ENCODE measurements at places on chromosomes 13 and 19.

- no peak for DNase-seq
Measured at GRCh38 chr13:75675421-75675820, 39.3 kb downstream of the LMO7 start.

- DNase-seq, result no peak
Measured at GRCh38 chr13:106562301-106562700, 5.6 kb downstream of the ARGLU1 start.

DNA sequence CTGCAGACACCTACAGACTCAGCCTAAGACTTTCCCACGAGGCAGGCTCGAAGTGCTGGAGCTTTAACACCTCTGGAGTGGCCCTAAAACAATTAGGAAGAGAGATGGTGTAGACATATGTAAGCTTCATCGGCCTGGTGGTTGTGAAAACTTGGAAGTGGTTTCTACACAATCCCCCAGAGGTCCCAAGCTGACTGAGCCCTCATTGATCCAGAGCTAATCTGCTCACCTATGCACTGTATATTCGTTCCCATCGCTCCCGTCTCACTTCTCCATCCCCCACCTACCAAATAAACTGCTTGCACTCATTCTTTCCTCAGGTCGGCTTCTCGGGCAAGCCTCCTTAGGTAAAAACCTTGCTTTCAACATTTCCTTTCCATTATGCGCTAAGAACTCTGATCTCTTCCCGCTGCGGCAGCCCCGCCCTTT, 767 bp upstream of the ZNF793 start:
- no peak for DNase-seq

DNA sequence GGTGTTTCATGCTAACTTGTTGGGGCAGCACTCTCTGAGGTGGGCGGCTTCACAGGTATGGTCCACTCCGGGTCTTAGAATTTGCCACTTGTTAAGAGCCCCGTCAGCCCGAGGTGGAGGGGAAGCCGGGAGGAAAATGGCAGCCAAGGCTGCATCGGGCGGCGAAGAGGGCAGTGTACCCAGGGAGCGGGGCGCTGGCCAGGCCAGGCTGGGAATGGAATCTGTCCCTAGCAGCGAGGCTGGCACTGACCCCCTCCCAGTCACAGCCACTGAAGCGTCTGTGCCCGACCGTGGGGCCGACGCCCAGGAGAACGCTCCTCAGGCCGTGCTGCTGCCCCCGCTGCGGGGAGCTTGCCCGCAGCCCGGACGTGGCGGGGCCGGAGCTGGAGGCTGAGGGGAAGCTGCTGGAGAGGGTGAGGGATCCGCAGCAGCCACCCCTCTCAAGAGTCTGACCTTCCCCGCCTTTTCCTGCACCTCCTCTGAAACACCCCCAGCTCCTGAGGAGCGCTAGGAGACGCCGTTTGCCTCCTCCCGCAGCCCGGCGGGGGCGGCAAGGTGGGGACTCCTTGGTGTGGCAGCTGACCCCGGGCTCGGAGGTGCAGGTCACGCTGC, 313.8 kb upstream of the SPRY2 start:
- DNase-seq, result no peak

- no peak for DNase-seq
Measured at GRCh38 chr13:23411220-23411619, 22.3 kb downstream of the SACS start.

DNA sequence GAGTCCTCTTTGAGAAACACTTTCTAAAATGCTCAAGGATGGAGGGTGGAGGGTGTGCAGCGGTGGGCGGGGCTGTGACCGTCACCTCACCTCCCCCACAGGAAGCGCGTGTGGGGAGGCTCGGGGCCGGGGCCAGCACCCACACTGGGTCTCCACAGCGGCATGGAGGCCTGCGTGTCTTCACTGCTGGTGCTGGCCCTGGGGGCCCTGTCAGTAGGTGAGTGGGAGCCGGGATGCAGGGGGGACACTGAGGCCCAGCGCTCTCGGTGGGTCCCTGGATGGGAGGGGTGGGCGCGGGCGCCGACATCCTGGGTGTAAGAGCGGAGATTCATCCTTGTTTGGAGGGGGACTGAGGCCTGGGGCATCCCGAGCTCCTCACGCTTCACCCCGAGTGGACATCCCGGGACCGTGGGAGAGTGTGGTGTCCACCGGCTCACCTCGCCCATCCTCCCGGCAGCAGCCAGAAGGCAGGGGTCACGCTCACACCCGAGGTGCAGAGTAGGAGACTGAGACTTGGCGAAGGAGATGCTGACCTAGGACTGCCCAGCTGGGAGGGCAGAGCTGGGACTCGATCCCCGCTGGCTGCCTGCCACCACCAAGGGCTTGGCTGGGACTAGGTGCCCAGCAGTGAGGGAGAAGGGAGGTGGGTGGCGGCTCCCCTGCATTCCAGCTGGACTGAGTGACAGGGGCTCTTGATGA, at the start of gene GZMM:
GZMM (plus strand) TSS at position 144 of the 699 bp plus-strand sequence; CDS start at position 163, 19 bp downstream.
- no peak for DNase-seq

DNA sequence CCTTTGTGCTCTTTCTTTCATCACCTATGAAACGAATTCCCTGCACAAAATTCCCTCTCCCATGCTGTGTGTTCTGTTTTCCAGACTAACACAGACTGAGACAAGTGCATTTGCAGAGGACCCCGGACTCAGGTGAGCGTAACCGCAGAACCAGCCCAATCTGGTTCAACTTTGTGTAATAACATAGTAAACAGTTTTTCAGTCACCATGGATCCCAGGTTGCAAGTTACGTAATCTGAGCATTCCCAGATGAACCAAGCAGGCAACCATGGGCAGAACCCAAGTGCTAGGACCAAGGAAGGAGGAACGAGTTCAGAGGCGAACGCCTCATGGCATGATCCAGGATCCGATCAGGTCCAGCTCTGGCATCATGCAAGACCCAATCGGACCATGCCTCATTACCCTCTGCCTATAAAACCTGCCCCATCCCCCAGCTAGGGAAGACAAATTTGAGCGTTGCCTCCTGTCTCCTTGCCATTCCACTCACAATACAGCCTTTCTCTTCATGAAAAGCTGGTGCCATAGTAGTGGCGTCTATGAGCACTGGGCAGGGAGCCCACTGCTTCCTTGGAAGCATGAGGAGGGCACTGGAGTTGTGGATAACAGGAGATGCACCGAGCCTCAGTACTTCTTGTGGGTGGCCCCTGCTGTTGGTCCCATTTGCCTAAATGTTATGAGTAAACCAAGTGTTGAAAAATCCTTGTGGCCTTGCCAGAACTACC, 107.6 kb downstream of the ABCC4 start:
- no peak for DNase-seq
